Fibroblast of skin of right quadriceps (primary cell): ENCODE measurements at places on chromosomes 2 and 18.

GRCh38 chr18:59592624-59593023 lies 104.6 kb downstream of the CCBE1 start:
- no peak for DNase-seq

GRCh38 chr18:41761333-41762018 lies 193.6 kb upstream of the PIK3C3 start:
- DNase-seq = peak; percentile 90

DNA sequence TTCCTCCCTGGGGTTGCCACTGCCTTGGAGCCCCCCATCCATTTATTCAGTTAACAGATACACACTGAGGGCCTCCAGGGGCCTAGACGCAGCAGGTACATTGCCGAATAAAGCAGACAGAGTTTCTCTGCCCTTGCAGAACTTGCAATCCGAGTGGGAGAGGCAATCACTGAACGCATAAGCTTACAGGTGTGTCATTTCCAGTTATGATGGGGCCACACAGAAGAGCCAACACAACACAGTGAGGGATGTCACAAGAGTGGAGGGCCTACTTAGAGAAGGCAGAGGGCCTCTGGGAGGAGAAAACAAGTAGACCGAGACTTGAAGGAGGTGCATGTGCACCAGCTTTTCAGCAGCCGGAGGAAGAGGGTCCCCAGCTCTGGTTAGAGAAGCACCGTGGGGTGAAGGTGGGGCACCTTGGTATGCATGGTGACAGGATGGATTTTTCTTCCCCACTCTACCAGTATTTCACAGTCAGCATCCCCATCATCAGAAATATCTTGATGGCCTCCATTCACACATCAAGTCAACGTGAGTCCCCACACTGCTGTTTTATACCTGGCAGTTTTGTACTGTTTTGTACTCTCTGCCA lies 150.9 kb downstream of the SMAD7 start:
- no peak for DNase-seq

- DNase-seq = no peak
Observed at GRCh38 chr2:131005216-131005935, 87.9 kb downstream of the FAM168B start.

DNA sequence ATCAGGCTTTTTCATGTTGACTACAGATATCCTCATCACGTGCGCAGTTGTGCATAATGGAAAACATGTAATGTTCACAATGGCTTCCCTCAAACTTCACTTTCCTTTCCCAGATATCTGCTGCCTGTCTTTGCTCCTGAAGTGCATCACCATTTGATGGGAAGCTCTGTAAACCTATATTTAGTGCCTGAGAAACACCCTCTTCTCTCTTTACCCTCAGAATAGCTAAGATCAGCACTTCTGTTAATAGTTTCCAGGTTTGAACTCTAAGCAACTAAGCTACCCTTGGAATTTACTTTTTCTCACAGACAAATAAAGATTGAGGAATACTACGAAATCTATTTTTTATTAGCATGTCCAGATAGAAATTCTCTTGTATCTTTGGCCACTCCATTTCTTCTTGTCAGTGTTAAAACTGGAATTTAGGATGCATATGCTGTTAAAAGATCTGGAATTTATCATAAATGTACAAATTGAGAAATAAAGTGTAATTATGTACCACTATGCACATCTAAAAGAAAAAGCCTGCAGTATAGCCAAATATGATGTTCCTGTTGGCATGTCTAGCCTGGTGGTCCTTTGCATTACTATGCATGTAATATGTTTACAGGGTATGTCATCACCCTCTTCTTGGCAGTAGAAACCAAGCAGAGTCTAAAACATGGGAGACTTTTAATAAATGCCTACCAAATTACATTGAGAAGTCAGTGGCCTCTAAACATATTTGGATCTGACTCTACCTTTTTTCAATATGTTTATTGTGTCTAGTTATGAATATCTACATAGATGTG lies 278.7 kb downstream of the FIGN start:
- DNase-seq = no peak

DNA sequence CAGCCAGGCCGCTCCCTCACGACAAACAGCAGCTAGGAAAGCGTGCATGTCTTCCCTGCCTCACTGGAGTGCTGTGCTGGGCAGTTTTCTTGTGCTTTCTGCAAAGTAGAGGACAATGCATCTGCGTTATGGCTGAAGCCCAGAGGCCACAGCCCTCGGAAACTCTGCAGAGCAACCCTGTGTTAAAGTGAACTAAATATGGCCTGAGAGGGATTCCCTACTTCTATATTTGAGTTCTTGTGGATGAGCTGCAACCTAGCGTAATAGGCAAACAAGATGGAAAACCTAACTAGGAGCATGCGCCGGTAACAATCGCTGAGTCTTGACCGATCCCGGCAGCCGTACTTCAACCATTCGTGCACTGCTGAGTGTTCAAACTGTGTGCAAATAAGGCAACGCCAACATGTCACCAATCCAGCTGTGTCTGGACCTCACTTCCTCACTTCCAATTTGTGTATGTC lies 471.9 kb upstream of the HS6ST1 start:
- no peak for DNase-seq

GRCh38 chr2:108377401-108377800 lies 353 bp upstream of the SULT1C4 start:
- DNase-seq = no peak

DNA sequence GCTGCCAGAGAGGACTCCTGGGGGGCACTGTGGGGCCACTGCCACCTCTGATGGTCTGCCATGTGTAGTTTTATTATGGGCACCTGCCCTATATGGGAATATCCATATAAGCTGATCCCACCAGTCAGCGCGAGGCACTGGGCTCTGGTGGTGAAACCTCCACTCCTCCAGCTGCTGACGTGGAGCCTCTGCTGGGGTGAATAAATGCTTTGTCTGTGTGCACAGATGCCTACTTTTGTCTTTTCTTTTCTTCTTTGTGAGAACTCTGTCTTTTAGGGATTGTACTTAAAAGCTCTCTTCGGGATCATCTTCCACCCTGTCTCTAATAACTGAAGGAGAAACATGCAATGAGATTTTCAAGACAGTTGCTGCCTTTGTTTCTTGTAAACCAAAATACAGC lies 68.9 kb upstream of the NCK2 start:
- no peak for DNase-seq

DNA sequence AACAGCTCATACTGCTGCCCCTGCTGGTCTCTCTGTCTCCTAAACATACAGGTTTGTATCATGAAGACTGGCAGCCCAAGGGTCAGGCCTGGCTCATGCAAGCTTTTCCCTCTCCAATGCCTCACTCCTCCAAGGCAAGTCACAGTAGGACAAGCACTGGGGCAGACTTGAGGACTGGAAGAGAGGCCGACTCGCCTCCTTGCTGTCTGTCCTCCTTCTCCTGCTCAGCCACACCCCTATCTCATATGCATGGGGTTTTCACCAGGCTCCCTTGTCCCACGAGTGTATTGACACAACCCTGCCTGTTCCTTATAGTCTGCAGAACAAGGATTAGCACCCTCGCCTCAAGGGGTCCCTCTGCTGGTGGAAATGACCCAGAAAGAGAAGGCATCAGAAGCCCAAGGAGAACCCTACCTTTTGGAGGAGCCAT lies 223.7 kb downstream of the SOX11 start:
- DNase-seq = peak; percentile 66
